Small intestine (tissue), 16 donors: ENCODE measurements at places on chromosomes 16 and 17. TPM values are rescaled to one million over a fixed set of nuclear protein-coding genes. Genes with fewer than 3 reads are reported as not detected.

Gene KARS1
- polyA plus RNA-seq = 81.6 TPM

Gene TM4SF5
- 72.5 TPM for polyA plus RNA-seq

Gene CCL4
- 2.7 TPM for polyA plus RNA-seq

Gene CUEDC1
- 14.9 TPM for polyA plus RNA-seq

- H3K27ac ChIP-seq = no peak overlapping the region
- no peaks in the 10 kb centered on the region for H3K36me3 ChIP-seq
- no peak for DNase-seq
- H3K4me3 ChIP-seq = no peak overlapping the region
- no peaks in the 10 kb centered on the region for H3K4me1 ChIP-seq
These were observed 138.4 kb downstream of the PCTP start for GRCh38 chr17:55889271-55889670.

- no peak overlapping the region for H3K4me3 ChIP-seq
- DNase-seq = no peak
- no peak overlapping the region for H3K27ac ChIP-seq
- no peaks in the 10 kb centered on the region for H3K36me3 ChIP-seq
- no peaks in the 10 kb centered on the region for H3K27me3 ChIP-seq
- no peaks in the 10 kb centered on the region for H3K4me1 ChIP-seq
These were observed 12.3 kb upstream of the SPN start for GRCh38 chr16:29650771-29651170.

DNA sequence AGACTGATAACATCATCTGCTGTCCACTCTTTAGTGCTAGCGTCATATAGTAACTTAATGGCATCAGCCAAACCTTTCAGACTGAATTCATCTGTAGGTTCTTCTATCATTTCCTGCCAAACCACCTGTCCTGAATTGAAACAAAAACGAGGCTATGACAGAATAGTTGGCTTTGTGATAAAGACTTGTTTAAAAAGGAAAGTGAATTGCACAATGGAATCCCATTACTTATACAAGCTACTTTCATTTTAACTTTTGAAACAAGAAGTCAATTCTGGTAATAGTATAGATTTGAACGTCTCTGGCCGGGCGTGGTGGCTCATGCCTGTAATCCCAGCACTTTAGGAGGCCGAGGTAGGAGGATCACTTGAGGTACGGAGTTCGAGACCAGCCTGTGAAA is 18.2 kb downstream of the LASP1NB start:
- H3K4me3 ChIP-seq = no peak overlapping the region
- H3K27ac ChIP-seq = no peak overlapping the region

DNA sequence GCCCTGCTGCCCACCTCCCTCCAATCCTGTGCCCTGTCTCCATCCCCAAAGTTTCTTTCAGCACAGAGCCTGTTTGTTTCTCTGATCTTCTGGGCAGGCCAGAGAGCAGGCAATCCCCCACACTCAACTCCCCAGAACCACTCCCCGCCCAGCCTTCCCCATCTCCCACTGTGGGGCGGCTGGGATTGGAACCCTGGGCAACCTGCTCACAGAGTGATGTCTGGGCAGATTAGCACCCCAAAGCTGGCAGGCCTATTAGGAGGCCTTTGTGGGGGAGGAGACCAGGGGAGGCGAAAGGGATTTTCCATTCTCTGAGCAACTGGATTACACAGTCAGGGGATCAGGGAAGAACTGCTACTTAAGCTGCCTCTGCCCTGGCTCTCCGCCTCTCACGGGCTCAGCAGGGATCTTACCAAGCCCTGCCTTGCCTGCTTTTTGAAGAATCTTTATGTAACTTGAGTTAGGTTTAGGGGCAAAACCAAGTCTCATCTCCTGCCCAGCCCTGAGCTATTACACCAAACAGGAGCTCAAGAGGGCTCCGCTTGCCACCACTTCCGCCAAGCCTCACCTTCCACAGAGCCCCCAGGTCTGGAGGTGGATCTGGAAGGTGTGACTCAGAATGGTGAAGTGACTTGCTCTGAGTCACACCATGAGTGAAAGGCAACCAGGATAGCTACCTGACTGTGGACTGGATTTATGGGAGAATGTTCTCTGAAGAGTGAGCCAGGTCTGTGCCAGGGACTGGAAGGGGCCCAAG is 16.0 kb upstream of the LHX1 start:
- no peaks in the 10 kb centered on the region for H3K36me3 ChIP-seq
- H3K27ac ChIP-seq = no peak overlapping the region
- no peaks in the 10 kb centered on the region for H3K4me1 ChIP-seq

DNA sequence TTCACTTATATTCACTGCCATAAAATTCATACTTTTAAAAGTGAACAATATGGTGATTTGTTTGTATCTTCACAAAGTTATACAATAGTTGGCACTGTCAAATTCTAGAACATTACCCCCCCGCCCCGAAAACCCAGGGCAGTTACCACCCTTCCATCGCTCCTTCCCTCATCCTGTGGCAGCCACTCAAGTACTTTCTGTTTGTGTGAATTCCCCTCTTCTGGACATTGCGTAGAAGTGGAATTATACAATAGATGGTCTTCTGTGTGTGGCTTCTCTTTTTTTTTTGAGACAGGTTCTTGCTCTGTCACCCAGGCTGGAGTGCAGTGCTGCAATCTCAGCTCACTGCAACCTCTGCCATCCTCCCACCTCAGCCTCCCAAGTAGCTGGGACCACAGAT is 58.6 kb downstream of the SPECC1 start:
- H3K4me3 ChIP-seq = no peak overlapping the region
- no peak overlapping the region for H3K27ac ChIP-seq
- no peaks in the 10 kb centered on the region for H3K27me3 ChIP-seq

- DNase-seq = no peak
- H3K36me3 ChIP-seq = no peaks in the 10 kb centered on the region
- no peaks in the 10 kb centered on the region for H3K4me1 ChIP-seq
- H3K27me3 ChIP-seq = no peaks in the 10 kb centered on the region
These were observed 20.1 kb downstream of the SNX29 start for GRCh38 chr16:11996433-11997330.

- DNase-seq = no peak
- H3K27ac ChIP-seq = no peak overlapping the region
- H3K4me1 ChIP-seq = no peaks in the 10 kb centered on the region
These were observed 28.8 kb upstream of the DYNLRB2 start for GRCh38 chr16:80511824-80512592.

GRCh38 chr16:66154801-66155200 is 211.7 kb upstream of the CDH5 start:
- no peaks in the 10 kb centered on the region for H3K4me1 ChIP-seq
- no peak overlapping the region for H3K27ac ChIP-seq
- H3K4me3 ChIP-seq = no peak overlapping the region
- H3K36me3 ChIP-seq = no peaks in the 10 kb centered on the region
- no peak for DNase-seq

- no peaks in the 10 kb centered on the region for H3K27me3 ChIP-seq
- no peak for DNase-seq
- H3K36me3 ChIP-seq = peaks cover 8% of the 10 kb centered on the region
- H3K4me3 ChIP-seq = no peak overlapping the region
These were observed 36.4 kb downstream of the CLEC16A start for GRCh38 chr16:10980813-10981212.

- no peaks in the 10 kb centered on the region for H3K27me3 ChIP-seq
- H3K4me3 ChIP-seq = no peak overlapping the region
- no peak for DNase-seq
- no peaks in the 10 kb centered on the region for H3K36me3 ChIP-seq
These were observed 8.2 kb upstream of the CCL2 start for GRCh38 chr17:34246881-34247280.

DNA sequence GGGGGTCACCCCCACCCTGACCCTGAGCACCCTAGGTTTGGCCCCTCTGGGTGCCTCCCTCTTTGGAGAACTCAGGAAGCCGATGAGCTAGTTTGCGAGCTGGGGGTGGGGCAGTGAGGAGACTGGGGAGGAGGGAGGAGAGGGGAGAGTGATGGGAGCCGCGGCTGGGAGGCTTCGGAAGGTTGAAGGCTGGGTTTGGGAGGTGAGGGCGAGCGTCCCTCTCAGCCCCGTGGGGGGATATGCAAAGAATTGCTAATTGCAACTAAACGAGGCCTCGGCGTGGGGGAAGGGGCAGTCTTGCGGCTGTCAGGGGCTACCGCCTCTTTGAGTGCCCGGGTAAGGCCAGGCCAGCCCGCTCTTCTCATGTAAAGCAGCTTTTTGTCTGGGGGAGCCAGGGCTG is 17.6 kb upstream of the FZD2 start:
- H3K27me3 ChIP-seq = no peaks in the 10 kb centered on the region
- no peak overlapping the region for H3K27ac ChIP-seq
- H3K4me1 ChIP-seq = no peaks in the 10 kb centered on the region
- no peak overlapping the region for H3K4me3 ChIP-seq

- DNase-seq = no peak
- H3K36me3 ChIP-seq = no peaks in the 10 kb centered on the region
- H3K4me3 ChIP-seq = no peak overlapping the region
- H3K27me3 ChIP-seq = no peaks in the 10 kb centered on the region
- H3K27ac ChIP-seq = no peak overlapping the region
- peaks cover 1% of the 10 kb centered on the region for H3K4me1 ChIP-seq
These were observed 11.4 kb upstream of the APOH start for GRCh38 chr17:66240630-66241029.

- no peak overlapping the region for H3K27ac ChIP-seq
- H3K27me3 ChIP-seq = no peaks in the 10 kb centered on the region
- H3K36me3 ChIP-seq = peaks cover 42% of the 10 kb centered on the region
- no peak overlapping the region for H3K4me3 ChIP-seq
These were observed 41.1 kb upstream of the GSE1 start for GRCh38 chr16:85571813-85572619.

DNA sequence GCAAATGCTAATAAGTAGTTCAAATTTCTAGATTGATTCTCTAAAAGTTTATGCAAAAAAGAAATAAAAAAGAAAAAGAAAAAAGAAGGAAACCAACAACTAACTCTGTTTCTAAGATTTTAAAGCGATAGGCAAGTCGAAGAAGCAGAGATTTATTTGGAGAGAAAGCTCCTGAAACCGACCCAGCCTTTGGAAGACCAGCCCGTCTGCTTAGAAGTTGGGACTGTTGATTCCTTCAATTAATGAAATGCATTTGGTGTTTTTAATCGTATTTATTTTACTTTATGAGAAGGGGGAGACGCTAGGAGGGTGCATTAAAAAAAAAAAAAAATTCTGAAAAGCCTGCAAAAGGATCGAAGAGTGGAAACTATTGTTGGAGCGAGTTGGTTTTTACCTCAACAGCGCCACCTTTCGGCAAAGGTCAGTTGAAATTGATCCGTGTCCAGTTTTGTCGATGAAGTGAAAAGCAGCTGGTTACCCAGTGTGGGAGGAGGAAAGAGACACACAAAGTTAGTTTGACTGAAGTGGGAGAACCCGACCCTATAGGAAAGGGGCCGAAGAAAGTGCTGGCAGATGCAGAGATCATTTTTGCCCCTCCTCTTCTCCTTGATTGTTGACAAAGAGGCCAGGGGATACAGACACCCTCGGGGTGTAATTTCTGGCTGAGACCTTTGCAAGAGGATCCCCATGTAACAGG is 1.5 kb upstream of the MAF start:
- peak; percentile 93 for DNase-seq
- no peaks in the 10 kb centered on the region for H3K36me3 ChIP-seq
- no peaks in the 10 kb centered on the region for H3K27me3 ChIP-seq
- peaks cover 12% of the 10 kb centered on the region for H3K4me1 ChIP-seq
- peak overlapping the region; percentile 41 for H3K4me3 ChIP-seq
- H3K27ac ChIP-seq = peak overlapping the region; percentile 99
